Mesothelial cell of epicardium (in vitro differentiated cells): ENCODE measurements at places on chromosomes 16 and 17. TPM values are rescaled to one million over a fixed set of nuclear protein-coding genes. Genes with fewer than 3 reads are reported as not detected.
A peak's percentile ranks its signal among the peaks of the same experiment; 100 is the strongest.

GRCh38 chr17:75950421-75950820, 9.6 kb upstream of the FBF1 start:
- DNase-seq, result no peak

SMIM36 gene
- not detected in 3 replicates for total RNA-seq

KRT39 gene
- total RNA-seq, result not detected in 3 replicates

GRCh38 chr17:66811683-66812054, 23.2 kb upstream of the CACNG5 start:
- no peak for DNase-seq

- DNase-seq, result peak; percentile 73
Measured at GRCh38 chr17:41917679-41918313, 955 bp downstream of the ACLY start.

- no peak for DNase-seq
Measured at GRCh38 chr16:79932572-79932971, 332.0 kb upstream of the MAF start.

TPSD1 gene
- not detected in 3 replicates for total RNA-seq
